ENCODE measurements at places on chromosomes 2 and 18. TPM values are rescaled to one million over a fixed set of nuclear protein-coding genes. Genes with fewer than 3 reads are reported as not detected.

The TMEM200C gene
- total RNA-seq = not detected

The SCN3A gene
- total RNA-seq = not detected

The DUSP2 gene
- total RNA-seq = 13.0 TPM

The STK11IP gene
- total RNA-seq = 14.2 TPM

The IL1RL1 gene
- total RNA-seq = 53.3 TPM

The CHRNA1 gene
- total RNA-seq = not detected

The SELENOI gene
- 50.6 TPM for total RNA-seq

The C2orf72 gene
- total RNA-seq = not detected

The CD302 gene
- under 0.01 TPM for total RNA-seq

The CDH2 gene
- total RNA-seq = 0.34 TPM

The MC2R gene
- not detected for total RNA-seq

The FLACC1 gene
- total RNA-seq = 0.34 TPM

The DNMT3A gene
- total RNA-seq = 16.1 TPM

The KCNIP3 gene
- total RNA-seq = 1.6 TPM

The MZT2B gene
- 55.5 TPM for total RNA-seq

The XIRP2 gene
- not detected for total RNA-seq
